ENCODE measurements at places on chromosomes 1 and 21.

GRCh38 chr1:11514366-11514765 is 35.4 kb downstream of the DISP3 start:
- DNase-seq = no peak

GRCh38 chr1:10877894-10878293 is 81.4 kb upstream of the CASZ1 start:
- DNase-seq = no peak

- no peak for DNase-seq
These were observed 8.9 kb upstream of the IL12RB2 start for GRCh38 chr1:67298762-67299161.

- peak; percentile 74 for DNase-seq
These were observed 71.6 kb upstream of the C1orf21 start for GRCh38 chr1:184315254-184315653.

DNA sequence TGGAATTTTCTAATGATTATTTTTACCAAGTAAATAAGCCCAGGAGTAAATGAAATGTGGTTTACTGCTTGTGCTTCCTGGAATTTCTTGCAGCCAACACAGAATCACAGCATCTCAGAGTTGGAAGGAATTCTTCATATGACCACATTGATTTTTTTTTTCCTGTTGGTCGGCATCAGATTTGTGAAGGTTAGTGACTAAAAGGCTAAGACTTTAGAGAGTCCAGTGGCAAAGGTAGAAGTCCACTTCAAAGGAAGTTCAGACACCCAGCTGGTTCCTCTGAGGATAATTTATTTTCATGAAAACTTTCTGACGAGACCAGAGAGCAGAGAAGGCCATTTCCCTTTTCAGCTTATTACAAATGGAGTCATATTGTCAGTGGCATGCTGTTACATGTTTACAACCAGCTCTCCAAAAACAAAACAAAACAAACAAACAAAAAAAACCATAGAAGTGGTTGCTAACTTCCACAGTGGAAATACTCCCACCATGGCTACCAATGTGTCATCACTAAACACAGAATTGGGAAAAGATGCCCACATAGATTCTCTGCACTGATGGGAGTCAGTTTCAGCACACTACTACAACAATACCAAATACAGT is 77.2 kb upstream of the CDC42BPA start:
- DNase-seq = no peak

- DNase-seq = no peak
These were observed 1.9 kb downstream of the ETNK2 start for GRCh38 chr1:204149635-204150565.

GRCh38 chr1:208083016-208083714 is 161.0 kb downstream of the PLXNA2 start:
- DNase-seq = no peak

GRCh38 chr1:53365437-53366063 is 37.7 kb upstream of the LRP8 start:
- DNase-seq = no peak

GRCh38 chr21:44701541-44701940 is 4.6 kb downstream of the KRTAP10-12 start:
- DNase-seq = no peak

DNA sequence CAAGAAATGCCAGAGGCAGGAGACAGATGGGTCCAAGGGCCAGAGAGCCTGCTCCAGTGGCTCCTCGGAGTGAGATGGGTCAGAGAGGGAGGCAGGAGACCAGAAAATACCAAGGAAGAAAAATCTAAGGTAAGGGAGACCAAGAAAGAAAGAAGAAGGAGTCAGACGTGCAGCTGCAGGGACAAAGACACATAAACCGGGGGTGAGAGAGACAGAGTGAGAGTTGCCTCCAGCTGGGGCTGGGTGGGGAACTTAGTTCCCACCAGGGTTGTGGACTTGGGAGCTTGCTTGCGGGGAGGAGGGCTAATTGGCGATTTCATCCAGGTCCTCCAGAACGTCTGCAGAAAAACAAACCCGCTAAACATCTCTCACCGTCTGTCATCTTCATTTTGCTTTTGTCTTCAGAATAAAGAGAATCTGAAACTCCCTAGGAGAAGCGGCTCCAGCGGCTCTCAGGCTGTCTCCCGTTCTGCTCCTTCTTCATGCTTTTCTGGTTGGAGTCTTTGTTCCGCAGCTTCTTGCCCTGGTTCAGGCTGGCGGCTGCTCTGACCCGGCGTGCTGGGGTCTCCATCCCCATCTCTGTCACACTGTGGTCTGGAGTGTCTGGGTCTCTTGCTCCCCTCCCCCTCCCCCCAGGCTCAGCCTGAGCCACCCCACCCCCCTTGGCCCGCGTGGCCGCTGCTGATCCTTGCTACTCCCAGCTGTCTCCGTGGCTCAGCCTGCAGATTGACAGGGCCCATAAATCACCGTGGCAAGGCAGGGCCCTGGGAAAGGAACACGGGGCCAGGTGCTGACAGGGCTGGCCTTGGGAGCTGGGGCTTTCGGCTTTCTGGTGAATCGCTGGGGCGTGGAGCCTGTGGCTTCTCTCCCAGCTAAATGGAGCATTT is 66.6 kb downstream of the UBIAD1 start:
- no peak for DNase-seq

GRCh38 chr1:20059847-20060246 is 10.1 kb upstream of the PLA2G5 start:
- no peak for DNase-seq

GRCh38 chr1:37514350-37515184 is at the start of gene MEAF6:
MEAF6 (minus strand) TSS chr1:37514766; CDS start chr1:37514746, 20 bp downstream.
- peak; percentile 48 for DNase-seq

- DNase-seq = no peak
These were observed 50.0 kb downstream of the SLC37A1 start for GRCh38 chr21:42563686-42564085.

DNA sequence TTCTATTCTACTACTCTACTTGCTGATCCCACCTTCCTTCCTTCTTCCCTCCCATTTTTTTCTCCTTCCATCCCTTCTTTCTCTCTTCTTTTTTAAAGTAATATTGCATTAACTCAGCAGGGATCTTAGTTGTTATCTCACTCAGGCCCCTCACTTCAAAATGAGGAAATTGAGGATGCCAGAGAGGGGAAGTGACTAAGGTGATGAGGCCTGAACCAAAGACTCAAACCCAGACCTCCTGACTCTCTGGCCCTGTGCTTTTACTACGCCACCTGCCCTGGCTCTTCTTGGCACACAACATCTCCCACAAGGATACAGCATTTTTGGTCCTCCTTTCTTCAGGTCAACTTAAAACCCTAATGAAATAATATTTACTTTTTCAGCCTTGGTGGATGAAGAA is 151.7 kb upstream of the ZNF648 start:
- no peak for DNase-seq

- DNase-seq = no peak
These were observed 161.7 kb downstream of the PLPP3 start for GRCh38 chr1:56417646-56418045.

DNA sequence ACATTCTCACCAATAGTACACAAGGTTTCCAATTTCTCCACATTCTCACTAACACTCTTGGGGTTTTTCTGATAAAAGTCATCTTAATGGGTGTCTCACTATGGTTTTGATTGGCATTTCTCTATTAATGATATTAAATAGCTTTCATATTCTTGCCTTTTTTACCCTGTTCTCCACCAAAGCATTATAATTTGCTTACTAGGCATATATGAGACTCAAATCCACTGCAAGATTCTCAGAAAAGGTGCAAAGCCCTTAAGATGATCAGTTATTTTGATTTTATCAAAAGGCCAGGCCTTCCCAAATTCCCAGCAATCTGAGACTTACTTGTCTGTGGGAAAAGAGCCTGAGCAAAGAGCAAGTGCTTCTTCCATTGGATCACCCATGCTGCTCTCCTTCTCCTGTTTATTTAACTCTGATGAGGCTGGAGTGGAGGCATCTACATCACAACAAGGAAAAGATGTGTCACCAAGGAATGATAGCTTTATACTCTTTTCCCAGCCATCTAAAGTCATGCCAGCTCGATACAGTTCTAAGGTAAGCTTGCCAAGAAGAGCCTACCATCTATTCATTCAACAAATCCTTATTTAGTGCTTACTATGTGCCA is 24.6 kb downstream of the CLSPN start:
- no peak for DNase-seq

DNA sequence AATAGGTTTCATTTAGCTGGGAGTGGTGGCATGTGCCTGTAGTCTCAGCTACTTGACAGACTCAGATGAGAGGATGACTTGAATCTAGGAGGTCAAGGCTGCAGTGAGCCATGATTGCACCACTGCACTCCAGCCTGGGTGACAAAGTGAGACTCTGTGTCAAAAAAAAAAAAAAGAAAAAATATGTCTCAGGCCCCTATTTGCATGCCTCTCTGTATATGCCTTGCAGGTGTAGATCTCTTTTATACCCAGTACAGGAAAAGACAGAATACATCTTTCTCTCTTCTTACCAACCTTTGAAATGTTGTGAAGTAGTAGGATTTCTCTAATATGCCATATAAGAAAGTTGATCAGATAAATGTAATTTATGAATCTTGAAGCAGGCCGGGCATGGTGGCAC is 6.4 kb downstream of the CNR2 start:
- DNase-seq = no peak

DNA sequence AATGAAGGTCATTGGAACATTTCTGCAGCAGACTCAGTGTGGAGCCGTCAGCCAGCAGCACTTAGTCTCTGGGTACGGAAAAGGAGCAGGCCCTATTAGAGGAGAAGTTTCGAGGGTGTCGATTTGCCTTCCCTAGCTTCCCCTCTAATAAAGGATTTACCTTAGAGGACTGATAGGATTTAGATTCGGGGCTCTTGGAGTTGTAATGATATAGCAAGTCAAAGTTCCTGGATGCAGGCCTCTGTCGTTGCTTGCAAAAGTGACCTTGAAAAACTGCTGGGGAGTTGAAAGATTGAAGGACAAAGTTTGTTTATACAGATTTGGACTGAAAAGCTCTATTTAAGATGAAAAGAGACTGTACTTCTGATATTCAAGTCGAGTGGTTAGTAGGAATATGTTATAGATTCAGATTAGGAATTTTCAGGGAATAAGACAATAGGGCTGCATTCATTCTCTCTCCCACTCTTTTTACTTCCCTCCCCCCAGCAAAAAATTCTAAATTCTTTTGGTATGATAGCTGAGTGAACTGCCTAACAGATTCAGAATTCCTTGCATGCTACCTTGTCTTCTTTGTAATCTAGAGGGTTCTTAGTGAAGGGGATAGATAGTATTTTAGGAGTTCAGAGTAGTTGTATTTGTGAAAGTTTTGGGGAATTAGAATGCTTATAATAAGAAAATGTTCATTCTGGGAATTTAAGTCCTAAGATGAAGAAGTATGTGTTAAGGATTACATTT is 19.2 kb downstream of the NFYC start:
- no peak for DNase-seq

- DNase-seq = no peak
These were observed 5.6 kb downstream of the JAK1 start for GRCh38 chr1:64960731-64961130.

GRCh38 chr1:193083365-193084088 is 21.7 kb downstream of the GLRX2 start:
- DNase-seq = no peak

DNA sequence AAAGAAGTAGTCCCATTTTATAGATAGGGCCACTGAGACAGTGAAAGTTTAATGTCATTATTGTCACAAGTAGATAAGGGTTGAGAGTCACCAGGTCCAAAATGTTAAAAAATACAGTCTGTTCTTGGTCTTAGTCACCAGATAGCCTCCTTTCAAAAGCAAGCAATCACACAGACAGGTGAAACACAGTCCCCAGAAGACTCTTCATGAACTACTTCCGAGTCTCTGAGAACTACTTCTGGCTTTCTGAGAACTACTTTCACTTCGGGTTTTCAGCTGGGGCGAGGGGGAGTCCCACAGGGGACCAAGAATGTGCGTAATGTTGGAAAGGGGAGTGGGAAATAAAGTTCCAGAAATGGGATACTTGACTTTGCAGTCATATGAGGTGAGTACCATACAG is 143.2 kb downstream of the HHIPL2 start:
- no peak for DNase-seq

DNA sequence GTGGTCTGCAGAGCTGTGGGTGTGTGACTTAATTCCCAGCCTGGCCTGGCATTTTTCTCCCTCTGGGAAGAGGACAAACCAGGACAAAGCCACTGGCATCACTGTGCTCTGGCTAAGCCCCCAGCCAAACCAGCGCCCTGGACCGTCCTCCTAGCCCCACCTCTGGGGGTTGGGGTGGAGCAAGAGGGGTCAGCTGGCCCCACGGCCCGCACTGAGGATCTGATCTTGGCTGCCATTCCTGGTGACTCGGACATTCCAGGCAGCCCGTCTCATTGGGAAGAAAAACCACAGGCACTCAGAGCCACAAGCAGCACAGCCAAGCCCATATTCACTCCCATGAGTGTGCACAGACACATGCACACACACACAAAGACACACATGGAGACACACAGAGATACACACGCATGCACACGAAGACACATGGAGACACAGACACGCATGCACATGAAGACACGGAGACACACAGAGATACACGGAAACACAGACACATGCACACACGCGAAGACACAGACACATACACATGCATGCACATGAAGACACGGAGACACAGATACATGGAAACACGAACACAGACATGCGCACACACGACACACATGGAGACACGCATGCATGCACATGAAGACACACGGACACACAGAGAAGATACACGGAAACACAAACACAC is 2.3 kb upstream of the MXRA8 start:
- DNase-seq = peak; percentile 73

DNA sequence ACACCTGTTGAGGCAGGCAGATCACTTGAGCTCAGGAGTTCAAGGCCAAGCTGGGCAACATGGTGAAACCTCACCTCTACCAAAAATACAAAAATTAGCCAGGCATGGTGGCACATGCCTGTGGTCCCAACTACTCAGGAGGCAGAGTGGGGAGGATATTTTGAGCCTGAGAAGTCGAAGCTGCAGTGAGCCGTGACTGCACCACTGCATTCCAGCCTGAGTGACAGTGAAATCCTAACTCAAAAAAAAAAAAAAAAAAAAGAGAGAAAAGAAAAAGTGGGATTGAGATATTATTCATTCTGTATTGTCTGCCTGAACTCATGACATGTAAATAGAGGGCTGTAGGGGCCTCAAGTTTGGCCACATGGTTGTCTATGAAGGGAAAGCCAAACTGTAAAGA is 37.3 kb downstream of the WNT2B start:
- no peak for DNase-seq

DNA sequence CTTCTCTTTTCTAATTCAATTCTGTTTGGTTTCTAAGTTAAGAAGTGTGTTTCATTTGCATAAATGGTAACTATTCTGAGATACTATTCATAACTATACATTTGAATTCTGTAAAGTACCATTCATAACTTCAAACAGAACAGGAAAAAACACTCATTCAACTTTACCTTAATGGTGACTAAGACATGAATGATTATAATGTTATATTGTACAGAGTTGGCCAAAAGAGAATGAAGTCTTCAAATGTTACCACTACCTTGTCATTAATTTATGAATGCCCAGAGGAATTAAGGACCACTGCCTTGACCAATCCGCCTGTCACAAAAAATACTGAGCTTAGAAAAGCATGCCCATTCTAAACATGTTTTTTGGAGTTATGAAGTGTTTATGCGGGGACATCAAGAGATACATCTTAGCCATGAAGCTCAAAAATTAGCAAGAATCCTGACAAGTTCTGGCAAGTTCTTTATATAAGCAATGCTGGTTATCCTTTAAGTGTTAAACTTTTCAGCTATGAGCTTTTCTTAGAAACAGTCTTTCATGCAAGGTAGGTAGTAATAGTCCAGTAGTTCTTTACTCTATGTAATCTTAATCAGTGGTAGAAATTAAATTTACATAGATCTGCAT is 7.9 kb downstream of the WASF2 start:
- no peak for DNase-seq

GRCh38 chr1:192592517-192592916 is 16.9 kb downstream of the RGS1 start:
- no peak for DNase-seq

- DNase-seq = no peak
These were observed 6.9 kb upstream of the TTLL10 start for GRCh38 chr1:1166642-1167397.

GRCh38 chr1:24692351-24692980 is 49.4 kb downstream of the SRRM1 start:
- DNase-seq = no peak

All from fibroblast of skin of left biceps (primary cell).